ENCODE measurements at places on chromosomes 11 and 22. TPM values are rescaled to one million over a fixed set of nuclear protein-coding genes. Genes with fewer than 3 reads are reported as not detected.

GRCh38 chr11:119319700-119320239 lies 2.8 kb upstream of the MCAM start:
- DNase-seq = no peak

DNA sequence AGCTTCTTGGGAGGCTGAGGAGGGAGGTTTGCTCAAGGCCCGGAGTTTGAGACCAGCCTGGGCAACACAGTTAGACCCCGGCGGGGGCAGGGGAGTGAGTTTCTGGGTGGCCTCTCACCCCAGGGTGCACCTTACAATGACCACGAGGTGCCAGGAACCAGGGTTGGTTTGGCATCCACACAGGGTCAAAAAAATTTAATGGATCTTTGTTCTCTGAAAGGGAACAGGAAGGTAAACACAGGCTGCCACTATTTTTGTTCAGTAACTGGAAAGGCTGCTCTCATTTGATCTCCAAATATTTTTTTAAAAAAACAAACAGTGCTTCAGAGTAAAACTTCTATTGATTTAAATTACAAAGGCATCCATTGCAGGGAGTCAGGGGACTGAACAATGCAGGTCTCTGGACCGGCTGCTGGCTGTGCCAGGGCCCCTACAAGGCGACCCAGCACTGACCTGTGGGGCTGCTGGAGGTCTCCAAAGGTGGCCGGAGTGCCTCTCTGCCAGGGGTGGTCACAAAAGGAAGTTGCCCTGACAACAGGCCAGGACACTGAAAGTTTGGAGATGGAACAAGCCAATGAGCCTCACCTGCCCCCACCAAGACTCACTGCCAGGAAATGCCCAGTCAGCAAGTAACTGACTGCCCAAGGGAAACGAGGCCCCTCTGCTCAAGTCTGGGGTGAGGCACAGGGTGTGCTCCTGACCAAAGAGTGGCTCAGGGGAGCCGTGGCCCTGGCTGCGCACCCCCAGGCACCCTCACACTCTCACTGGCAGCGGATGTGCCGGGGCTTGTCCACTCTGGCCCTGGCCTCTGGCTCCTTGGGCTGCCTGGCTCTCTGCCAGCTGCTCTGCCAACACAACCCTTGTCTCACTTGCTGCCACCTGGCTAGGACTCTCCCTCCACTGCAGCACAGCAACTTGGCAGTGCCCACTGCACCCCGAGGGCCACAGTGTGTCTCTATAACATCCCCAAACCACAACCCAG lies 51.8 kb downstream of the ARFGAP3 start:
- DNase-seq = peak; percentile 82

- no peak for DNase-seq
Observed at GRCh38 chr22:24723111-24723510, 51.4 kb downstream of the PIWIL3 start.

DNA sequence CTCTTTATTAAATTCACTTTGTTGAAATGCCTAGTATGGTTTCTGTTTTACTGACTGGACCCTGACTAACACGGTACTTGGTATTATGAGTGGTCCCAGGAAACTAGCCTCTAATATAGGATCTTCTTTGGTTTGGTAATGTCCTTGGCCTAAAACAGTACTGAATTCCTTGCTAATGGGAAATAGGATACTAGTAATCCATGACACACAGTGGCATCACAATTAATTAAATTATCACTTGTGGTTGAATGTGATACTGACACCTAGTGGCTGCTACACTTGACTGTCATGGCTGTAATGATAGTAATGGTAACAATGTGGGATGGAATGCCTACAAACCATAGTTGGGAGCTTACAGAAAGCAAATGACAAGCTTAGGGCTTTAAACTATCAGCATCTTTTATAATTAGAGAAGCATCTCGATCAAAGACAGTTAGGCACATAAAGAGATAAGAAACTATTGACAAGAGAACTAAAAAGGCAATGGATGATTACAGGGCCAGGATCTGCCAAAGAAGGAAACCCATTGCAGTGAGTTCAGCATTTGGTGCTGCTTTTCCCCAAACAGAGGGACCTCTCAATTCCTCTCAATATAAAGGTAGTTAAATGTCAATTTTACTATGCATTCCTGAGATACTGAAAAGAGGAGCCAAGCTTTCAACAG lies 8.6 kb downstream of the DNHD1 start:
- no peak for DNase-seq

DNA sequence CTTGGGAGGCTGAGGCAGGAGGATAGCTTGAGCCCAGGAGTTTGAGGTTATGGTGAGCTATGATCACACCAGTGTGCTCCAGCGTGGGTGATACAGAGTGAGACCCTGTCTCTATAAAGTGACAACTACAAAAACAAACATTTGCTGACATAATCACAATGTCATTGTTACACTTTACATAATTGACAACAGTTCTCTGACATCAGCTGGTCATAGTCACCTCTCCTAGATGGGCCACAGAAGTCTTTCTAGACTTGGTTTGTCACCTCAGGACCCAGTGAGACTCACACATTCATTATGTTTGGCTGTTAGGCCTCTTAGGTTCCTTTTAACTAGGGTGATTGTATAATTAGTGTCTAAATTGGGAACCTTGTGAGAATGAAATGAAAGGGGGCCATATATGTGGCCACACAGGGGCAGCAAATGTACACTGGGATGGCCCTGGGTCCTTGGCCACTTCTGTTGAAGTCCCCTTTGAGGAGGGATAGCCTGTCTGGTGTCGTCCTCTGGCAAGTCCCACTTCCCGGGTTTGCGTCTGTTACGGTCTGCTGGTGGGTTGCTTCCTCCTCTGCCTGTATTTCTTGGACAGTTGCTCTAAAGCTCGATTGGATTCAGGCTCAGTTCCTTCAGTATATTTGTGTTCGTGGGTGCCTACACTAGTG lies 5.8 kb upstream of the PPIL2 start:
- no peak for DNase-seq

GRCh38 chr22:45929649-45930048 lies 47.3 kb downstream of the WNT7B start:
- no peak for DNase-seq

- DNase-seq = no peak
Observed at GRCh38 chr11:12944889-12945288, 64.2 kb upstream of the RASSF10 start.

Gene NXPE4
- total RNA-seq = not detected

GRCh38 chr11:45860764-45861510 lies 13.7 kb downstream of the CRY2 start:
- DNase-seq = peak; percentile 66

Gene OR5P2
- total RNA-seq = 2.2 TPM

Gene CDC45
- 1.4 TPM for total RNA-seq

DNA sequence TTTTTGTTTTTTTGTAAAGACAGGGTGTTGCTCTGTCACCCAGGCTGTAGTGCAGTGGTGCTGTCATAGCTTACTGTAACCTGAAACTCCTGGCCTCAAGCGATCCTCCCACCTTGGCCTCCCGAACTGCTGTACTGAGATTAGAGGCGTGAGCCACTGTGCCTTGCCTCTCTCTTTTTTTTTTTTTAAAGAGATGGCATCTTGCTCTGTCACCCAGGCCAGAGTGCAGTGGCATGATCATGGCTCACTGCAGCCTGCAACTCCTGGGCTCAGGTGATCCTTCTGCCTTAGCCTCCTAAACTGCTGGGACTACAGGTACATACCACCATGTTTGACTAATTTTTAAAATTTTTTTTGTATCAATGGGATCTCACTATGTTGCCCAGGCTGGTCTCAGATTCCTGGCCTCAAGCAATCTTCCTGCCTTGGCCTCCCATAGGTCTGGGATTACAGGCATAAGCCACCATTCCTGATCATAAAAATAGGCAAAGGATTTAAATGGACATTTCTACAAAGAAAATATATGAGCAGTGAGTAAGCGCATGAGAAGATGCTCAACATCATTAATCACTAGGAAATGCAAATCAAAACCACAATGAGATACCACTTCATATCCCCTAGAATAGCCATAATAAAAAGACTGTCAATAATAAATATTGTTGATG lies 17.3 kb upstream of the CLNS1A start:
- no peak for DNase-seq

Gene MAJIN
- not detected for total RNA-seq

Gene ADAMTS15
- 8.4 TPM for total RNA-seq

- DNase-seq = no peak
Observed at GRCh38 chr22:36946421-36947158, 33.2 kb downstream of the CSF2RB start.

Gene SDHAF2
- 35.2 TPM for total RNA-seq

DNA sequence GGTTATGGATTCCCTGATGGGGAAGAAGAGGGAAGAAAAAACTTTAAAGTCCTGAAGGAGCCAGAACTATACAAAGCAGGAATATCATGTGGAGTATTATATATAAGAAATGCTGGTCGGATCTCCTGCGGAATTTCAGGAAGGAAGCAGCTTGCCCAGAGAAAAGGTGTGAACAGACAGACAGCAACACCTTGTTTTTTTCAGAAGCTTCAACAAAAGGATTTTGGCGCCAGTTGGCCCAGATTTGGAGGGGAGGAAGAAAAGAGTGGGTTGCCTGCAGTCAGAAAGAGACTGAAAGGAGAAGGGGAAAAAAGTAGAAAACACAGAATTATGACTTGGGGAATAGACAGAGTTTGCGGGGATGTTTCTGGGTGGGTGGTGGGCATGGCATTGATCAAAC lies 45.2 kb downstream of the SEZ6L start:
- DNase-seq = no peak

Gene HEPHL1
- not detected for total RNA-seq

- no peak for DNase-seq
Observed at GRCh38 chr11:10930224-10930971, 72.5 kb upstream of the ZBED5 start.

GRCh38 chr11:113237261-113237660 lies 77.1 kb upstream of the TTC12 start:
- DNase-seq = no peak

- no peak for DNase-seq
Observed at GRCh38 chr22:35621451-35621850, 4.3 kb upstream of the MB start.

DNA sequence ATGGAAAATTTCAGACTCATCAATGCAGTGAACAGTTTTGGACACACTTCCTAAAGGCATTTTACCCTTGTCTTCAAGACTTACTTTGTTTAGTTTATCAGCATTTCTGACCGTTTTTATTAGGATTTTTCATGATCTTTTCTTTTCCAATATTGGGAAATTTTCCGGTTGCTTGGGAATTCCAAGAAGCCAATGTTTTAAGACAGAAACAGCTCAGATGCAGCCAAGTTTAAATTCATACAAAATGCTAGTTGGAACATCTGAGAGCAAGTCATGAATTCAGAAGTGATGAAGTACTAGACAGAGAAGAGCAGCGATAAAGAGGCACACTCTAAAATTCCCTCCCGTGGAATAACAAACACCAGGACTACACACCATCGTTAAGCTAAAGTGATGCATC lies 68.6 kb downstream of the RAB38 start:
- DNase-seq = no peak

DNA sequence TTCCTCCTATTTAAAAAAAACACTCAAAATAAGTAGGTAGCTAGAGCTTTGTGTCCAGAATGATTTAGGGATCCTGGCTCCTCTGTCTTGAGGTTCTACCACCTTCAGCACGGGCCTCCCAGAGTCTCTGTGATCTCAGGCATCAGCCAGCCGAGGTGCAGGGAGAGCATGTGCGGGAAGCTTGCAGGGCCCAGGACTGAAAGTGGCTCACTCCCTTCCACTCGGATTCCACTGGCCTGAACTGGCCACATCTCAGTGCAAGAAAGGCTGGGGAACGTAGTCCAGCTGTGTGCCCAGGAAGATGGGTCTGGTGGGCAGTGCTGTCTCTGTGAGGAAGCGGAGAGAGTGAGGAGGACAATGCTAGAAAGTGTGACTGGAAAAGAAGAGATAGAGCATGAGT lies 68.3 kb upstream of the MYOD1 start:
- no peak for DNase-seq

DNA sequence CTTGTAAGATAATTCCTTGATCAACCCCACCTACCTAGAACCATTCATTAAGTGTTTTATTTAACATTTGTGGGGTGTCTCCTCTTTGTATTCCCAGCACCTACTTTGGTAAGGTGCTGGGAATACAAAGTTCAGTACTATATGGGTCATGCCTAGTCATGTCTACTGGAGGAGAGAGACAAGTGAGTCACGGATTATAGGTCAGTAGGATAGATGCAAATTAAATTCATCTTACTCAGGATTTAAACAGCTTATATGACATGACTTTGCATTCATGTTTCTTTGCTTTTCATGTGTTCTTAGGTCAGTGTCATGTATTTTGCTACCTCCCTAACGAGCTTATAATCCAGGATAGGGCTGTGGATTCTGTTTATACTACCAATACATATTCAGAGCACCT lies 3.4 kb upstream of the FADS1 start:
- DNase-seq = no peak

DNA sequence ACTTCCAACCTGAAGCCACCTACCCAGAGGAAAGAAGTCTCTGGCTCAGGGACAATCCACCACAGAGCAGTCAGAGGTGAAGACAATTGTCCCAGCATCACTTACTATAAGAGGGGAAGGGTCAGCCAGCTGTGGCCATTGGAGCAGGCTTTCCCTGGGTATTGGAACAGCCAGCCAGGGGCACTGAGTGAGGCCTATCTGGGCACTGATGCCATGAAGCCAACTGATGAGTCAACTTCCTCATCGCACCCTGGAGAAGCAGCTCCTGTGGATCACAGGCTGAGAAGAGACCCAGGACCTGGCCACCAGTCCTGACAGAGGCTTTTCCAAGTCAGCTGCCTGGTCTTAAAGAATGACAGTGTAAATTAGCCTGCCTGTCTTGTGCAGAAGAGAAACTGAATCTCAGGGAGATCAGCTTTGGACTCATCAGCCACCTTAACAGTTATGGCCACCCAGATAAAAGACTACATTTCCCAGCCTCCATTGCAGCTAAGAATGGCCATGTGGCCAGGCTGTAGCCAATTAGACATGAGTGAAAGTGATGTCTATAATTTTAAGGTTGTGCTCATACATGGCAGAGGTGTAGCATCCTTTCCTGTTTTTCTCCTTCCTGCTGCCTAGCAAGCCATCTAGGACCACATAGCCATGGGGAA lies 19.0 kb downstream of the CHST1 start:
- no peak for DNase-seq

Gene ATXN10
- 106 TPM for total RNA-seq

GRCh38 chr11:1005928-1006327 lies 30.6 kb downstream of the MUC6 start:
- no peak for DNase-seq

DNA sequence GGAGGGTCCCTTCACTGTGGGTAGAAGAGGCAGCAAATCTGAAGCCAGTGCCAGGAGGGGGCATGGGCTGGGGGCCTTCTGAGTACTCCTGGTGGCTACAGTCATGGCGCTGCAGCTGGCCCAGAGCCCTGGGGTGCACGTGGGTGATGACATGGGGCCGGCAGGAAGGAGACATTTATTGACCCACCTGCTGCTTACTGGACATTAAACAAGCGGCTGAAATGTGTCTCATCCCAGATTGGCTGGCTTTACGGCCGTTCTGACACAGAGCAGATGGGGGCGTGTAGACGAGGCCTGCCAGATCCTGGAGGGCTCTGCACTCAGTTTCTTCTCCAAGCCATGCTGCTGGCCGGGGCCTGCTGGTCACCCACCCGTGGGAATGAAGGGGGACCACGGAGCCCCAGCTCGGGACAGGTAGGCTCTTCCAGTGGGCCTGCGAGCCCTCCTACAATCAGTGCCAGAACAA lies 906.9 kb downstream of the BRD1 start:
- no peak for DNase-seq

Data from lower lobe of right lung (tissue), 2 donors.